ENCODE measurements at places on chromosomes 12 and 14.

DNA sequence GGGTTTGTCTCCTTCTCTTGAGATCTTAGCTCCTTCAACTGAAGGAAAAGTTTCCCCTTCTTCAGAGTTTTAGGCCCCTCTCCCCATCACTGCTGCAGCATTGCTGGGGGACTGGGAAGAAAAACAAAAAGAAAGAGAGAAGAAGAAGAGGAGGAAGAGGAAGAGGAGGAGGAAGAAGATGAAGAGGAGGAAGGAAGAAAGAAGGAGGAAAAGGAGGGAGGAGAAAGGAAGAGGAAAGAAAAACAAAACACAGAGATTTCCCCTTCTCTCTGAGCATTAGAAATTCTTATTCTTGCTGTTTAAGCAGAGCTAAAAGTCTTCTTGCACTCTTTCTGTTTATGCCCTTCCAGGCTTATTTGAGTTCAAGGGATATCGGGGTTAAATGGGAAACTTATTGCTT is 219.8 kb upstream of the AMIGO2 start:
- DNase-seq = no peak

DNA sequence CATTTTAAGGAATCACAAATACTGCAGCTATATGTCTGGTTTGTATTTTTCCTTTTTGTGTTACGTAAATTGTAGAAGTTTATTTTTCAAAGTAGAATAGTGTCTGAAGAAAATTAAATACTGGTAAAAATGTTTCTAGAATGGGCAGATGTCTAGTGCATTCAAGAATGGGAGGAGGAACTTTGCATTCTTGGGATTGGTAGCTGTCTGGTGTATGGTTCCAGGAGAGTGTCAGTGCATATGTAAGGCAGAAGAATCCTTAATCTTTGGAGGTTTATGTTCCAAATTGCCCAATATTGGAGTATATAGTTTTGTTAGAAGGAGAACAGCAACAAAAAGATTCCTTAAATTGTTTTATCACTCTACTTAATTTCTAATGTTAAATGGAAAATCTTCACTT is 13.5 kb downstream of the PAPOLA start:
- no peak for DNase-seq

DNA sequence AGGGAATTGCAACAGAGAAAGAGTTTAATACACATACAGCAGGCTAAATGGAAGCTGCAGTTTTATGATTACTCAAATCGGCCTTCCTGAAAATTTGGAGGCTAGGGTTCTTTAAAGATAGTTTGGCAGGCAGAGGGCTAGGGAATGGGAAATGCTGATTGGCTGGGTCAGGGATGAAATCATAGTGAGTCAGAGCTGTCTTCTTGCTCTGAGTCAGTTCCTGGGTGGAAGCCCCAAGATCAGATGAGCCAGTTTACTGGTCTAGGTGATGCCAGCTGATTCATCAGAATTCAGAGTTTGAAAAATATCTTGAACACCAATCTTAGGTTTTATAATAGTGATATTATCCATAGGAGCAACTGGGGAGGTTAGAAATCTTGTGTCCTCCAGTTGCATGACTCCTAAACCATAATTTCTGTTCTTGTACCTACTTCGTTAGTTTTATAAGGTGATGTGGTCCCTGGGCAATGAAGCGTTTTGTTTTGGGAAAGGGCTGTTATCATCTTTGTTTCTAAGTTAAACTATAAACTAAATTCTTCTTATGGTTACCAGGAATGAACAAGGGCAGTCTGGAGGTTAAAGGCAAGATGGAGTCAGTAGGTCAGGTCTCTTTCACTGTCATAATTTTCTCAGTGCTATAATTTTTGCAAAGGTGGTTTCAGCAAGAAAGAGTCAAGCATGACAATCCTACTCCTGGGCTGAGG is 257.8 kb upstream of the CCDC196 start:
- no peak for DNase-seq

- DNase-seq = no peak
These were observed 512 bp downstream of the ACTR10 start for GRCh38 chr14:58200480-58200841.

DNA sequence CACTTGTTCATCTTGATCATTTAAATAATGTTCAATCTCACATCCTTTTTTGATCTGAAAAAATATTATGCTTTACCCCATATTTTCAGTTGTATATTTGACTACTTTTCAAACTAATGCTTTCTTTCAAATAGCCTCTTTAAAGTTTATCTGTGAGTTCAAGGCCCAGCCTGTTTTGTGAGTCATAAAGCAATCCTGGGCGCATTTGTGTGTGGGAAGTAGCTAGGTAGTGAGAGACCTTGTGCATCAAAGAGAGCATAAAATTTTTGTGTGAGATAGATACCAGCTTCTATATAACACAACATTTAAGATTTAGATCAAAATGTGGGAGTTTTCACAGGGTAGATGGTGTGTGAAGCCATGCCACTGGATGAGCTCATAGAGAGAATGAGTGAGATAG is 405.6 kb downstream of the NAV3 start:
- DNase-seq = no peak

- DNase-seq = no peak
These were observed 137.1 kb downstream of the BRMS1L start for GRCh38 chr14:35963209-35963608.

GRCh38 chr12:13114251-13115052 is 11.0 kb upstream of the GSG1 start:
- DNase-seq = no peak

GRCh38 chr14:61221906-61222305 is 59.2 kb downstream of the TMEM30B start:
- no peak for DNase-seq

DNA sequence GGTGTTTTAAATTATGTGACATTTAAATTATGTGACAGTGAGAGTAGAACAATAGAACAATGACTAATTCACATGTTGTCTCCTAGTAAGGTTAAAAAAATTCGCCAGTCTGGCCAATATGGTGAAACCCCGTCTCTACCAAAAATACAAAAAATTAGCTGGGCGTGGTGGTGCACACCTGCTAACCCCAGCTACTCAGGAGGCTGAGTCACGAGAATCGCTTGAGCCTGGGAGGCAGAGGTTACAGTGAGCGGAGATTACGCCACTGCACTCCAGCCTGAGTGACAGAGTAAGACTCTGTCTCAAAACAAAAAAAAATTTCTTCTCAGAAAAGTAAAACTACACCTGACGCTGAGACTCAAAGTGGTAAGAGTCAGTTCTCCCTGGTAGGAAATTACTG is 2.7 kb downstream of the CS start:
- no peak for DNase-seq

Measured in CD4-positive, alpha-beta T cell treated with Interleukin-4 for 1 hour (primary cell).